ENCODE measurements at places on chromosomes 2 and 18.

DNA sequence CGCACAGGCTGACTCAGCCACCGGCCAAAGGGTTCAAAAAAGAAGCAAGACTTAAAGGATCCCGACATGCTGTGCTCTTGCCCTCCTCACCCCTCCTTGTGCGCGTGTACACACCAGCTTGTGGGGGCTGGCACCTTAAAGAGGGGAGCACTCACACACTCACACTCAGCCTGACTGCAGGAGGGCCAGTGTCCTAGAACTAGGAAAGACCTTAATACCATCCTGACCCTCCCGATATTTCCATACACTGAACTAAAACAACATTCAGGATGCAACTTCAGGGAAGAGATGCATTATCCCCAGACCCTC, 5.6 kb downstream of the PKDCC start:
- DNase-seq, result no peak

DNA sequence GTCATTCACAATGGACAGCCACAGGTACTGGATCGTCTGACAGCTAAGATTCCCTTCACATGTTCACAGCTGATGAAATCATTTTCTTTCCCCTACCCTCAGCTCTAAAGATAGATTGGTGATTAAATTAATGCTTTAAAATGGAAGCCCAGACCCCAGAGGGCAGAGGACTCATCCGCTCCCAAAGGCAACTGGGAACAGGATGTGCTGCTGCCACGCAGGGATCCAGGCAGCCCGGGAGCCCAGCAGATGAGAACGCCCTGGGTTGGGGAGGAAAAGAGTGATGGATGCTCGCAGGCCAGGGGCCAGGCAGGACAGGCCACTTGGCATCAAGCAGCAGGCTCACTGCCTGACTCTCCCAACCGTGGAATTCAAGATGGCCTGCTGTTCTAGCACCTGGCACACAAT, 41.3 kb downstream of the HDHD2 start:
- DNase-seq, result no peak

GRCh38 chr2:52074130-52074719, 1042.3 kb upstream of the NRXN1 start:
- DNase-seq, result no peak

GRCh38 chr2:158004126-158004764, 97.4 kb upstream of the UPP2 start:
- DNase-seq, result no peak

GRCh38 chr2:62489162-62489561, 16.8 kb downstream of the TMEM17 start:
- DNase-seq, result no peak

DNA sequence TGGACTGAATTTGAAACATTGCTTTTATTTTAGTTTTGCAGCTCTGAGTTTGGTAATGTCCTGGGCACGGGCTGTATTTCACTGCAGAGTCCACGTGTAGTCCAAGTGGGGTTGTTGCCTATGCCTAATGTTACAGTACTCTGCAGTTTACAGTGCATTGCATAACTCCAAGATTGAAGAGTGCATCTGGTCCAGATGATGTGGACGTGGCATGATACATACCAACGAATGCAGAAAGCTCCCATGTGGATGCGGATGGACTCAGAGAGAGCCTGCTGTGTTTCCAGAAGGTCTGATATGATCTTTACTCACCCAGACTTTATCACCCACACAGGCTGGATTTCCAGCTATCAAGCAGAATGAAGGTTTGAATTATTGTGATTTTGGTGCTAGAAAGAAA, 44.4 kb upstream of the CCDC68 start:
- DNase-seq, result no peak

DNA sequence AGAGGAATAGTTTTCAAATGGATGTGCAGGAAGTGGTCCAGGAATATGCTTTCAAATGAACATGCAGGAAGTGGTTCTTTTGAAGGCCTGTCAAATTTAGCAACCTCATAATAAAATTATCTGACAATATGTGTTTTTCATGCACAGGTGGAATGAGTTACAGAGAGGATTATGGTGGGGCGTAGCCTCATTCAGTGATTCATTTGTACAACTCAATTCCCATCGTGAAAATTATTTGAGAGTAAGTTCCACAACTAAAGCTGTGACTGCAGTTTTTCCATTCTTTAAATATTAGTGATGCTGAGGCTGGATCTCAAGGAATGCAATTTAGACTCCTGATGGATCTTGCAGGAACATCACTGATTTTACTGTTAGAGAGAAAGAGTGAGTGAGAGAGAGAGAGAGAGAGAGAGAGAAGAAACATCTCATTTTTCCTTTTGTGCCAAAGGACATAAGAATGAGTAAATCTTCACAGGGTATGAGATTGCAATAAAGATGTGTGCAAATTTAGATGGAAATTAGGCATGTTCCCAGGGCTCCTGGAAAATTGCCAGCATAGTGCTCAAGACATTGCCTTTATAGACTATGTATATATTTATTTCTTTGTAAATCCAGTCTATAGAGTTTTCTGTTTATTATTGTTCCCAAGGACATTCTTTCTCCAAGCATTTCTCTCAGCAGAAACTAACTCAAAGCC, 394.9 kb upstream of the ZEB2 start:
- no peak for DNase-seq

- no peak for DNase-seq
These were observed 308.7 kb downstream of the LRATD1 start for GRCh38 chr2:14941151-14941631.

DNA sequence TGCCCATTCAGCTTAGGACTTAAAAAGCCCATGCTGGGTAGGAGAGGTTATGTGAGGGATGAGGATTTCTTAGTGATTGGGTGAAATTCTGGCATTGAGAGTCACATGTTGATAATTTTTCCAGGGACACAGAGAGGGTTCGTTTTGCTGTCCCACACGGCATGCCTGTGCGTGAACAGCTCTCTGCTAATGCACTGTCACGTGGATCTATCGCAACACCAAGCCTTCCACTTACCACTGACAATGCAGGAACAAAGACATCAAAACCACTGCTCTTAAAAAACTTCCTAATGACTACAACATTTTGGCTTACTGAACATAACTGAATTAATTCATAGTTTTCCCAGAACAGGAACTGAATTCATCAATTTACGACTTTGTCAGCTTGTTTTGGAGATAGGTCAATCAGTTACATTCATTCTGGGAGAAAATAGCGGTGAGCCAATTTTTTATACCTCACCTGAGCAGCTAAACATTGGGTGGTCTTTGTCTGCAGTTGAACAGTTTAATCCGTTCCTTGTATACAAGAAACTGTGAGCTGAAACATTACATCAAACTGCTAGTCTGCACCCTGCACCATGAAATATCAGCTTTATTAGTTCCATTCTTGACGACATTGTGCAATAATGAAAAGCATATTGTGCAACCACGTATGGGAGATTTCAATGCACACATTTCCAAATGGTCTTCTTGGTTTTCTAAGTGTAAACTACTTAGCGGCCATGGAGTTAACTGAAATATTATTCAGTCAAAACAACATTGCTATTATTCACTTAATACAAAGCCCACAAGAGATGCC, 127.1 kb downstream of the LPIN1 start:
- no peak for DNase-seq

- no peak for DNase-seq
These were observed 103.0 kb downstream of the ZAP70 start for GRCh38 chr2:97816411-97816810.

GRCh38 chr18:48937869-48938750, 12.7 kb downstream of the SMAD7 start:
- DNase-seq, result no peak

- DNase-seq, result no peak
These were observed 4.3 kb upstream of the MOCOS start for GRCh38 chr18:36183033-36183432.

- no peak for DNase-seq
These were observed 157.6 kb downstream of the ATAD2B start for GRCh38 chr2:23769364-23769763.

DNA sequence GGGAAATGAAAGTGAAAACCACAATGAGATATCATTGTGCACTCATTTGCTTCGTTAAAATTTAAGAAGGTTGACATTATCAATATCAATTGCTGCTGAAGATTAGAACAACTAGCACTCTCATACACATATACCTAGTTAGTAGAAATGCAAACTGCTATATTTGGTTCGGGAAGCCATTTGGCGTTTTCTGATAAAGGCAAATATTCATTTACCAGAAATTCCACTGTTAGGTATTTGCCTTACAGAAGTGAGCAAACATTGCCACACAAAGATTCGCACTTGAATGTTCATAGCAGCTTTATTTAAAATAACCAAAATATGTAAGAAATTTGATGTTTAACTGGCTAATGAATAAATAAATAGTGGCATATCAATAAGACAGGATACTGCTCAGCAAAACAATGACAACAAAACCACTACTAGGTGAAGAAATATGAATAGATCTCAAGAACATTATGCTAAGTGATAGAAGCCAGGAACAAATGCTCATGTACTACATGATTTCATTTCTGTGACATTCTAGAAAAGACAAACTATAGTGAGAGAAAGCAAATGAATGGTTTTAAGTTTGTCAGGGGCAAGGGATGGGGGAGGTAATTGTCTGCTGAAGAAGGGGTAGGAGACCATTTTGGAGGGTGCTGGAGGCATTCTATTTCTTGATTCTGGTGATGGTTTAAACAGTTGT, 387.8 kb downstream of the PTH2R start:
- DNase-seq, result no peak

DNA sequence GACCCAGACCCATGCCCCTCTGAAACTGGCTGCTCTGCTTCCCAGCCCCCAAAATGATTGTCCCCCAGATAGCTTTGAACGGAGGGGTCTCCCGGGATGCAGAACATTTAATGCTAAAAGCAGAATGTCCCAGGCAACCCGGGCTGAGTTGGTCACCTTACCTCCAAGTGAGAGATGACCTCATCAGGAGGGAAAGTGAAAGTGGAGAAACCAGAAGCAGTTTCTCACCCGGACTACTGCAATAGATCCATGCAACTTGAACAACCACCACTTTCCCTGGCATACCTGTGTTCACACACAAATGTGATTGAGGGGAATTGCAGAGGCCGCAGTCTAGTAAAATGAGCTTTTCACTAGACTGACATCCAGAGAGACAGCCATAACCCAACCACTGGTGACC, 75.3 kb upstream of the NPAS2 start:
- no peak for DNase-seq

DNA sequence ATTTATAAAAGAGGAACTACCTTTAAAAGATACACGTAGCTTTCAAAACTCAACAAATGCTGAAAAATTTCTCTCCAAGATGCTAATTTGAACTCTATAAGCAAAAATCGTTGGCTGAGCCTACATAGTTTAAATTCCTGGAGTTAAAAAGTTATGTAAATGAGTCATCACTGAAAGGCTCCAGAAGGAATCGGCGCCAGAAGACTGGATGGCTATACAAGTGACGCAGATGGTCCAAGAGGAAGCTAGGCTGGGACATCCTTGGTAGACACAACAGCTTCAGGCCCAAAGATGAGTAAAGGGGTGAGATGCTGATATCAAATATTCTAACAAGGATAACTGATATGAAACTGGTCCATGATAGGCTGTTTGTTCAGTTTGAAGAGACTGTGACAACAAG, 22.8 kb upstream of the DNAH6 start:
- DNase-seq, result no peak

DNA sequence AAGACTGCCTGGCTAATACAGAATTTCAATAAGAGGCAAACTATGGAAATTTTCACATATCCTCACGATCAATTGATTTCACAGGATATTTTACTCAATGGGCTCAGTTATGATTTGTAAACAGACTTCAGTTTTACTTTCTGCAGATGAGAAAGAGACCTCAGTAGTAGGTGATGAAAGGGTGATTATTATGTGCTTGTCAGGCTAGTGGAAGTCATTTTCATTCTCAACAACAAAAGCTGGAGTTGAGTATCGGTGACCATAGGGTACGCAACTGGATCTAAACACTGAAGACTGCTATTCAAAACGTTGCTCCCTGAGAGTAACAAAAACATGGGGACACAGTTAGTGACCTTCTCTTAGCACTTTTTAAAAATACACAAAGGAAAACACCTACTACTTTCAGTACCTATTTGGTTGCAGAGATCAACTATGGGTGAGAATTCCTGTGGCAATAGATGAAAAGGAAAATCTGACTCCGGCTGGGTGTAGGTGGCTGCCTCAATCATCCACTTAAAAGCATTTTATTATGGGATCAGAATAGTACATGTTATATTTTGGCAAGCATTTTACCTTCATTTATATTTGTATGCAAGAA, 126.2 kb upstream of the VRK2 start:
- DNase-seq, result no peak

DNA sequence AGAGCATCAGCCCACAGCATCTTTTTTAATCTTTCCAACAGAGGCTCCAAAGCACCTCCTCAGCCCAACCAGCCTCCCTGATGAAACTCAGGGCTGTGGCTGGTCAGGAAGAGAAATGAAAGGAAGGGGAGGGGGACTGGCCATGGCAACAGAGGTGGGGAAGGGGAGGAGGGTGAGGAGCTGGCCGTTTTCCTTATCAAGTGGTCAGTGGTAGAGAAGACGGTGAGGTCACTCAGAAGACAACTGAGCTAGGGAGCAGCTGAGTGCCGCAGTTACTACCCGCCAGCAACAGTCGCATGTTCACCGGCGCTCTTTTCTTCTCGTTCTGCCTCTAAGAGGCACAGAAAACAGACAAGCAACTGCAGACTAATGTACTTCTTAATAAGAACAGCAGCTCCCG, 97.4 kb downstream of the AFF3 start:
- no peak for DNase-seq

DNA sequence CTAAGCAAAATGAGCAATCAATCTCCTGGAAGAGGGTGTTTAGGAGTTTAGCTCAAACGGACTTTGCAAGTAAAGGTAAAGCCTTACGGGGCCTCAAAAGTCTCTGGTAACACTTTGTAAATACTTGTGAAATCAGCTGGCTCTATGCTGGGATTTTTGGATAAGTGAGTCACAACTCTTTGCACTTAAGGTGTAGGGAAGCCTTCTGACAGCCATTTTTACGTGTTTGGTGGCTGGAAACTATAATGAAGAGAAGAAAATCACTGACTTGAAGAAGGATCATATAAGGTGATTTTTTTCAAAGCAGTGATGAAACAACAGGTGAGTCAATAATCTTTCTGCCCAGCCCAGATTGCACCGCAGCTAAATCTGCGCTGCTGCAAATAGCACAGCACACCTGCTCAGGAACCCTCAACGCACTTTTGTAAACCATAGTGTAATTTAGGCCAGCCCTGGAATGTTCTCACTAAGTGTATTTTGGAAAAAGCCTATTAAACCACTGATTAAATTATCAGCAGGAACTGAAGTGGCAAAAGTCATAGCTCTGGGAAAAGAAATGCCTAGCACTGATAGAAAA, 218.8 kb downstream of the AGPS start:
- no peak for DNase-seq

DNA sequence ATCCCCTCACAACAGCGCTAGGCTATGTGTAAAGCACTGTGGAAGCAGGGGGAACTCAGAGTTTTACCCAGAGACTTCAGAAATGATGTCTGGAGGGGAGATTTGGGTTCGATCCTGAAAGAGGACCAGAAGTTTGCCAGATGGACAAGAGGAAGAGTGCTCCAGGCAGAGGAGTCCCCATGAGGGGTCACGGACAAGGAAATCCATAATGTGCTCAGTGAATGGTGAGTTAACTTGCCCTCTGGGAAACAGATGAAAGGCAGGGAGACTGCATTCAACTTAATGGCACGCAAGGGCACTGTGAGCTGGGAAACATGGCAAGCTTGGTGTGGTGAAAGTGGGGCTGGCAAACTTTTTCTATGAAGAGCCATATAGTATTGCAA, 6.0 kb upstream of the ASAP2 start:
- no peak for DNase-seq

Measured in natural killer cell (primary cell).